Activated T-helper 1 cell treated with anti-CD3 and anti-CD28 coated beads, Interleukin-2, amount 50 U/mL, for 16 hours (primary cell): ENCODE measurements at places on chromosomes 12 and 14.

GRCh38 chr12:76820888-76821482 is 57.1 kb downstream of the ZDHHC17 start:
- no peak for DNase-seq

- no peak for DNase-seq
Observed at GRCh38 chr12:113002155-113002554, 23.8 kb downstream of the OAS2 start.

- no peak for DNase-seq
Observed at GRCh38 chr12:7054925-7055324, 5.6 kb upstream of the C1S start.

DNA sequence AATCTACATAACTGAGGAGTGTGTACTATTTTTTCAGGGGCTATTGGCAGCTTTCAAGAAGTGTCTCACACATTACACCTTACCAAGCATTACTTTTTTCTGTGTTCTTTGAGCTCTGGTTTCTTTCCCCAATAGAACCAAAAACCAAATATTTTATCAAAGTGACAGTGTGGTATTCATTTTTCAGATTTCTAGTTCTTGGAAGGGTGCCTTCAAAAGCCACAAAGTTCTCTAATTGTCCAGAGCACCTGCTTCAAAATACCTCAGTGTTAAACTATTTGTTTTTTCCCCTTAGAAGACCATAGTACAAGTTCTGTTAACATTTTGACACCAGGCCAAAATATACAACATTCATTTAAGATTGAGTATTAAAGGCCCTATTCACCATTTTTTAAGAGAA is 515.7 kb downstream of the ETNK1 start:
- DNase-seq, result no peak

GRCh38 chr12:49345051-49345824 is 1.4 kb upstream of the DNAJC22 start:
- no peak for DNase-seq

DNA sequence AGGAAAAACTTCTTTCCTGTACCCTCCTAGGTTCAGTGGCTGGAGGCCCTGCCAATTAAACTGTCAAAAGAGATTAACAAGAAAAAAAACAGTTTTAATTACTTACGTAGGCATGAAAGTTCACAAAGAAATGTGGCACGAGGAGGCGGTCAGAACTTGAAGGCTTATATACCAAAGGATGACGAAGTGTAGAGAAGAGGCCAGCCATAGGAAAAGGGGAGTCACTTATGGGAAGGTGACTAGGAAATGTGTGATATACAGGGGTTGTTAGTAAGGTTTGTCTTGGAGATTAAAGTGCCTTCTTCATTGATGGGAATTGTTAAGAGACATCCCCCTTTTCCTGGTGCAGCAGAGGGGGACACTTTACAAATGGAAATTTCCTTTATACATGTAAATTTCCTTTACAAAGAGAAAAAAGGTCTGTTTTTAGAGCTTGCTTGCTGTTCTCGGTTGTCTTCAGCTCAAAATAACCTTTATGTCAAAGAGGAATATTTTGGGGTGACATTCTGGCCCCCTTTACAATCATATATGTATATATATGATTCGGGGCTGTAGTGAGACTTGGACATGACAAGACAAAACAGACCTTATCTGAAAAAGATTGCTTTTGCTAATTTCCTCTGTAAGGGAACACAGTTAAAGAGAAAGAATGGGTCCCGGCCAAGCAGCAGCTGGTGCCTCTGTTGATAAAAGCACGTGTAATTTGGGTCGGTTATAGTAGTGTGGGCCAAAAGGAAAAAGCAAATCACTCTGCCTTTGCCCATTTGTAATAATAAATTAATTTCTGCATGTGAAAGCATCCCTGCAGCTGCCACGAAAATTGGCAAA is 38.6 kb downstream of the SYNE2 start:
- no peak for DNase-seq

GRCh38 chr12:130621696-130622298 is 94.3 kb downstream of the RIMBP2 start:
- no peak for DNase-seq

DNA sequence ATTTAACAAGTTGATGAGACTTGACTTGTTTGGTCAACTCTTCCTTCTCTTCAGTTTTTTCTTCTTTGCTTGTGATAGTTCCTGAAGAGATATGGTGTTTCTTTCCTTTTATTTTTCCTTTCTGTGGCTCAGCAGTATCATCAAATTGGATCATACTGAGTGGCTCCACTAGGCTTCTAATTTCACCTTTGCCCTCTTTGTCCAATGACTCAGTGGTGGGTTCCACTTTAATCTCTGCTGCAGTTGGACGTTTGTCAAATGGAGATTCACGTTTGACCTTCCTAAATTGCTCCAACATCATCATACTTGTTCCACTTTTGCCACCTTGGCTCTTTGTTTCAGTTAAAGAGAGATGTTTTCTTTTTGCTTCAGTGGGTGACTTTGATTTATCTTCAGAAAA is 41.5 kb downstream of the FAM186A start:
- DNase-seq, result no peak

DNA sequence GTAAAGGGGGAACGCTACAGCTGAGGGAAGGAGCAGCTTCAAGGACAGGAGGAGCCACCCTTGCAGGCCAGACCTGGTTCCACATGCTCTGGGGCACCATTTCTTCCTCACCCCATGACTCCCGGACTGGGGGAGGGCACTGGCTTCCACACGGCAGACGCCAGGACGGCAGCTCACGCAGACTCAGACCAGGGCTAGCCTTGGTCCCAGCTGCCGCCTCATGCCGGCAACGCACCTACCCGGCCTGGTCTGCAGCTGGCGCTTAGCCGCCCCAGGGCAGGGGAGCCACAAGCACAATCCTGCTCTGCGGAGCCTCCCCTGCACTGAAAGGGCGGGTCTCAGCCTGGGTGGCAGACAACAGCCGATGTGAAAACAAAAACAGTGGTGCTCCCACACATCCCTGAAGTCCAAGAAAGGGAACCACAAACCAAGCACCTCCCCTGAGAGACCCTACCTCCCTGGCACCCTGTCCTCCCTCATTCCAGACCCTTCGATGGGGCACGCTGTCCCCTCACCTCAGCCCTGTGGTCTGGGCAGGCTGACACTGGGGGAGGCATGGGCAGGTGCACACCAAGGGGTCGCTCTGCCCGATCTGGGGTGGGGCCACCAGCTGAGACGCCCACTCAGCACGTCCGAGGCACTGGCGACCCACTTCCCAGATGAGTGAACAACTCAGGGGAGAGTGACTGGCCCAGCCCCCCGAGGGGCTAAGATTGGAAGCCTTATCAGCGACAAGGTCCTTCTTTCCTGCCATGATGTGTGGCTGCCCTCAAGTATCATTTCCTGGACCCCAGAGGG is 65.0 kb downstream of the CHGA start:
- no peak for DNase-seq

DNA sequence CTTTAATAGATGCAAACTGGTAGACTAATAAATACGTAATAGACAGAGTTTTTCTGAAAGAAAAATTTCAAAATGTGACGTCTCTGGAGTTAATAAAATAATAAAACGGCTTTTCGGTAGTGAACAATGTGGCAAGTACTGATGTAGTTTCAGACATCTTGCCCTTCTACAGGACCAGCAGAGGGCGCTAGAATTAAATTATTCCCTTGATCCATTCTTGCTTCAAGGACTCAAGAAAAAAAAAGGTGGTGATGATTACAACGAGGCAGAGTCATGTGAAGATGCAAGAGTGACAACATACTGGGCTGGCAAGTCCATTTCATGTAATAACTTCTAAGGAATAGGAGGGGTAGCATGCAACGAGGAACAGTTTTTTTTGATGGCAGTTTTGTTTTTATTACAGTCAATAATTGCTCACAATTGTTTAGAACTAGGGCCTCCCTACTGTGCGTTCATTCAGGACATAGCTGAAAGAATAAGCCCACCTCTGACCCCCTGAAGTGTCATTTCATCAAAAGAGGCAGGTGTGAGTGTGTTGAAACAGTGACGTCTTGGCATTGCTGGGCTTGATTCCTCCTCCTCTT is 101.0 kb upstream of the GZMB start:
- no peak for DNase-seq

DNA sequence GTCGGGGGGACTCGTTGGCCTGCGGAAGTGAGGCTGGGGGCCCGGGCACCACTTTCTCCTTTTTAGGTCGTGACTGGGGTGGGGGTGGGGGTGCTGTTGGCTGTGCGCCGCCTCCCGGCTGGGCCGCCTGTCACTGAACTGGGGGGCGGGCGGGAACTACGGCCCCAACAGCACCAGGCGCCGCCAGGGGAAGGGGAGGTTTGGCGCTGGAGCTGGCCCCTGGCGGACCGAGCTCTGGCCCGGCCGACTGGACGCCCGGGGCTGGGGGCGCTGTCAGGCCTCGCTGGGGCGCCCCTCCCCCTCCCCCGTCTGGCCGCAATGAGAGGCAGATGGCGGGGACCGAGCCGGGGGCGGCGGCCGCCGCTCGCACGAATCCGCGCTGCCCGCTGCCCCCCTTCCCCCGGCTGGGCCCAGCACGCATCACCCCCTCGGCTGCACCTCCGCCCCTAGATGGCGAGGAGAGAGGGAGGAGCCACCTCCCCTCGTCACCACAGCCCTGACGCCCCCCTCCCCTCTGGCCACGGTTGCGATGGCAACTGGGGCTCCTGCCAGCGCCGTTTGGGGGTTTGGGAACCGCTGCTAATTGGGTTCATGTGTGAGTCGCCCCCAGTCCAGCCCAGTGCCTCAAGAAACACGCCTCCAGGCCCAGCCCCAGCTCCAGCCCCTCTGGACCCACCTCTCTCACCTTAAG is 723 bp downstream of the NFATC4 start:
- DNase-seq, result no peak

DNA sequence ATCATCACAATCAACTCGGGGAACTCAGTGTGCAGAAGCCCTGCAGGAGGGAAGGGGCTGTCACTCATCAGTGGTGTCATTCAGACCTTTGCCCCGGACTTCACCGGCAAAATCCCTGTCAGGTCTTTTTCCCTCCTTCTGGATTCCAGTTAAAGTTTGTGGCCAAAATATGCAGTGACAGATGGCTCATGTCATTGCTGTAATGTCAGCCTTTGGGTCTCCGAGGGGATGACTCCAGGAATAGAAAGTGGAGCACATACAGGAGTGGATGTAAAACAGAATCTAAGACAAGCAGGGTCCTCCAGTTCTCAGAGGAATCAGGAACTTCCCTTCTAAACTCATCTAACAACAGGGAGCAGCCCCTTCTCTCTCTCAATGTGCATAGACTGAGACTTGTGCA is 130.3 kb upstream of the RASSF8 start:
- DNase-seq, result no peak

DNA sequence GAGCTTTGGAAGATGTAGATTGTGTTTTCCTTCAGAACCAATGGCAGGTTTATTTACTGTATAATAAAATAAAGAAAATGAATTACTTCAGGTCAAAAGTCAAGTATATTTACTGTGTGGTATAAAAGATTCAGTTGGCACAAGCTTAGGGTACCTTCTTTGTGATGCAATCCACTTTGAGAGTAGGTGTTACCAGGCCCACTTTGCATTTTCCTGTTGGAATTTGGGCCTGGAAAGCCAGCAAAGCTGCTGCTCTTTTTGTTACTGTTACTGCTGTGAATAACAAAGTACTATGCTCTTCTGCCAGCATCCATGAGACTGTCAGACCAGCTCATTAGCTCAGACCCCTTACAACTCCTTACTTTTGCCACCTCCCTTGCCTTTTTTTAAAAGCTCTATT is 649.0 kb upstream of the SEL1L start:
- no peak for DNase-seq

DNA sequence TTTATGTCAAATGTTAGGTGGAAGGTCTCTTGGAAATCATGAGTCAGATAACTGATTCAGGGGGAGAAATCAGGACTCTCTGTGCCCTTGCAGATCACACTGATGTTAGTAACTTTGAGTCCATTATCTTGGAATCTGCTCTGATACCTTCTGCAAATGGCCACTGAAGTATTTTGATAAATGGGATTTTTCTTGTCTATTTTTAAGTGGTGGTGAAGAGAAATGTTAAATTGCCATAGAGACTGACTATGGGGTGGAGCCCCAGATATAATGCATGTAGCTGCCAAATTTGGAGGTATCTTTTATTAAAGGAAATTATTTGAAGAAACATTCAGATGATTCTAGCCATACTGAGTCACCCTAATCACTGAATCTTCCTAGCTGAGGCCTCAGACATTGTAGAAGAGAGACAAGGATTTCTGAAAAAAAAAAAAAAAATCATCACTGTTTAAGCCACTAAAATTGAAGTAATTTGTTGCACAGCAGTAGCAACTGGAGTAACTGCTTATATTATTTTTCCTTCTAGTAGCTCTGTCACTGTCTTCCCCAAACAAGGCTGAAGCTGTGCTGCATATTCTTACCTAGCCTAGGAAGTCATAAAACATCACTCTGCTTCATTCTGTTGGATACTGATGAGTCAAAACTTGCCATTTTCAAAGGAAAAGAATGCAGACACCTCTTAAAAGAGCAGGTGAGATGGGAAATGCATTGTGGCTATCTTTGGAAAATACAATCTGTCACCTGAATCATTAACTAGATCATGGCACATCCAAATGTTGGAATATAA is 36.0 kb upstream of the CLEC14A start:
- DNase-seq, result no peak

DNA sequence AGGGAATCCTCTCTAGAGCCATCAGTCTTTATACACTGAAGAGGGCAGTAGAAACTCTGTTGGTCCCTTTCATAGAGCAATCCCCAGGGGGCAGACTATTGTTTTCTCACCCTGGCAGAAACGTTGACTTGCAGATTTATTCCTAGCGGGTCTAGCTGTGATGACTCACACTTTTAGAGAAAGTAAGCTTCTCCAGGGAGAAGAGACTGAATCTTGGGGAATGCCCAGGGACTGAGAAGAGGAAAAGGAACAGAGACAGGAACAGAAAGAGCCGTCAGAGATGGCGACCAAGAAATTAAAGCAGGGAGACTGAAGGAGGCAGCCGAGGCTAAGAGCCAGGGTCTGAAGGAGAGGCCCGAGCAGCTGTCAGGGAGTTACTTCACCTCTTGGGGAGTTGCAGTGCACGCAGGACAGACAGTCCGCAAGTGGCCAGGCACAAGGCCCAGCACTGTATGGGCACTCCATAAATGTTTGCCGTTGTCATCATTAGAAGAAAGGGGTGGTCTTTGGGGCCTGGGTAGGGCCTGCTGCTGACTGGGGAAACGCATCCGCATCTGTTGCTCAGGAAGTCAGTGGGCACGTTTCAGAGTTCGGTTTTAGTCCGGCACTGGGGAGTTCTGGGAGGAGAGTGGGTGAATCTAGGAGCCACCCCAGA is 13.0 kb downstream of the PLEKHG6 start:
- no peak for DNase-seq

DNA sequence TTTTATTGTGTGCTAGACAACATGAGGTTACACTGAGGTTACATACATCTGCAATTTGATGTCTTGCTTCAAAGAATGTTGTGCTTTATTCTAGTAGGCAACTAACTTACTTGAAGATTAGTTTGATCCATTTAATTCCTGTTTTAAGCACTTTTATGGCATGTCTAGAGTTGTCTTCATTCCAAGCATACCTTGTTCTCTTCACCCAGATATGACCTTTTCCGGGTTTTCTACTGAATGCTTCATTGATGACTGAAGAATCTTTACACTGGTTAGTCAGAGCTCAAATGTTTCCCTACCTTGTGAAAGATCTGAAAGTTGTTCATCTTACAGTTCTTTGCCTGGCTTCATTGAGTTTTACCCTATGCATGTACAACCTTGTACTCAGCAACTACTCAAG is 274.0 kb upstream of the KITLG start:
- no peak for DNase-seq
